ENCODE measurements at places on chromosomes 5 and 9.

- DNase-seq, result no peak
These were observed 209.0 kb downstream of the TTLL11 start for GRCh38 chr9:121884057-121884541.

GRCh38 chr5:139841549-139841948, 45.9 kb downstream of the PSD2 start:
- DNase-seq, result no peak

GRCh38 chr5:168165977-168166376, 125.5 kb upstream of the WWC1 start:
- DNase-seq, result no peak

DNA sequence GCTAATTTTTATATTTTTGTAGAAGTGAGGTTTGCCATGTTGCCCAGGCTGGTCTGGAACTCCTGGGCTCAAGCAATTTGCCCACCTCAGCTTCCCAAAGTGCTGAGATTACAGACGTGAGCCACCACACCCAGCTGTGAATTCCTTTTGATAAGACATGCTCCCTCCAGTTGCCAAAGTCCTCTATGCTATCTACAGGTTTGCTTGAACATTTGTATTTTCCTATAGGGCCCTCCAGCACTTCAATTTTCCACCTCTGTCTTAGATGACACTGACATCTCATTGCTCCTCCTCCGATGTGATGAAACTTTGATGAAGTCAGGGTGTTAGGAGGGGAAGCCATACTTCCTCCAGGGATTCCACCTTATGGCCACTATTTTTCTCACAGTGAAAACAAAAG, 25.2 kb upstream of the CTSV start:
- no peak for DNase-seq

DNA sequence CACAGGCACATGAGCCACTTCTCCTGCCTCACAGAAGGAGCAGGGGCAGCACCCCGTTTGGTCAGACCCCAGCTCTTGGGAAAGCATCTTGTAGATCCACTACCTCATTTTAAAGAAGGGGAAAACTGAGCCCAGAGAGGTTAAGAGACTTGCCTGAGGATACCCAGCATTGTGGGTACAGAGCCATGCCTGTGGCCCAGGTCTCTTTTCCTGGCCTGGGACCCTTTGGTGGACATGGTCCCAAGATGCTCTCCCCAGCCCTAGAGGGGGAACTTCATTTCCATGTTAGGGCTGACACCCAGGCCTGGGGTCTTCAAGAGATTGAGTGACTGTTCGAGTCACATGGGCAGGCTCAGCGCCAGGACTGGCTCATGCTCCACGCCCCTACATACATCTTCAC, 64.2 kb downstream of the NEK6 start:
- no peak for DNase-seq
